NCI-H748 treated with DMSO at 0.1 percent for 48 hours (cell line): ENCODE measurements at places on chromosomes 12 and 14.

DNA sequence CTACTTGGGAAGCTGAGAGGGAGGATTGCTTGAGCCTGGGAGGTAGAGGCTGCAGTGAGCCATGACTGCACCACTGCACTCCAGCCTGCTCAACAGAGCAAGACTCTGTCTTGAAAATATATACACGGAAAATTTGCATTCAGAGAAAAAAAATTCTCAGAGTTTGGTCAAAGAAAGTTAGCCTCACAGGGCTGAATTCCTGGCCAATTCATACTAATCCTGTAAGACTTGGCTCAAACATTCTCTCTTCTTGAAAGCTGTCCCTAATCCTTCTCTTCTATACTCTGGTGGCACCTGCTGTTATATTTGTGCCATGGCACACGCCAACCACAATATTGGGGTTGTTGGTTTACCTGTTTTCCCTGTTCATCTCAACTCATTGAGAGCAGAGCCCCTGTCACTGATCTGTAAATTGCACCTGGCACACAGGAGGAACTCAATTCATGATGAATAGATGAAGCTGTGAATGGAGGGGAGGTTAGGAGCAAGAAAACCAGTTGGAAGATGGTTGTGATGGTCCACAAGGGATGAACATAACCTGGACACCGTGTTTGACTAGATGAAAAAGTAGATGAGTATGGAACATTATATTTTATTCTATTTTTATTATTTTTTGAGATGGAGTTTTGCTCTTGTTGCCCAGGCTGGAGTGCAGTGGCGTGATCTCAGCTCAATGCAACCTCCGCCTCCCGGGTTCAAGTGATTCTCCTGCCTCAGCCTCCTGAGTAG is 36.8 kb upstream of the SPTSSA start:
- DNase-seq: peak; percentile 67

- no peak for DNase-seq
Measured at GRCh38 chr12:51118706-51119105, 35.3 kb upstream of the CSRNP2 start.

DNA sequence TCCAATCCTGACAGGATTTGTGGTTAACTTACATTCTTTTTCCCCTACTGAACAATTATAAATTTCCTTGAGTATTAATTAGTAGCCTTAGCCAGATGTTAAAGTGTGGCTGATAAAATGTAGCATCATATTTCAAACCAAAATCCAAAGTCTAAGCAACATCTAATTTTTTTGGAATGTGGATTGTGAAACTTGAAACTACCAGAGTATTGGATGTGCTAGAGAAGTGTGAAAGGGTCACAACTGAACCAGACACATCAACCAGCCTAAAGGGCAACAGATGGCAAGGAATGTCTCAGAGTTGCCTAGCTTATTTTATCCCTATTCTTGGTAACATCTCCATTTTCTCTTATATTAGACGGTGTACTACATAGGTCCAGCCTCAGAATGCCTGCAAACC is 153.1 kb upstream of the DCN start:
- no peak for DNase-seq

GRCh38 chr12:124442772-124443445 is 124.5 kb downstream of the NCOR2 start:
- DNase-seq: no peak

DNA sequence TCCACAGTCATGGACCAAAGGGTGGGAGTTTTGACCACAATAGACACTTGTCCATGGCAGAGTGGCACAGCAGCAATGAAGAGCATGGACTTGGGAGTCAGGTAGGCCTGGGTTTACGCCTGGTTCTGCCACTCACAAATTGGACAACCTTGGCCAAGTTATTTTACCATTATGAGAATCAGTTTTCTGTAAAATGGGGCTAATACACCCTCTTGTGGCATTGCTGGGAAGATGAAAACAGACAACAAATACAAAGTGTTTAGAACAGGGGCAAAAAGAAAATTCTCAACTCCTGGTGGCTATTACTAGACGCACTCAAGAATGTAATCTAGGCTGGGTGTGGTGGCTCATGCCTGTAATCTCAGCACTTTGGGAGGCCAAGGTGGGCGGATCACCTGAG is 2.6 kb downstream of the C12orf43 start:
- no peak for DNase-seq

GRCh38 chr14:74945261-74945851 is 10.0 kb downstream of the PGF start:
- no peak for DNase-seq

- no peak for DNase-seq
Measured at GRCh38 chr12:11653215-11653753, 3.8 kb downstream of the ETV6 start.

DNA sequence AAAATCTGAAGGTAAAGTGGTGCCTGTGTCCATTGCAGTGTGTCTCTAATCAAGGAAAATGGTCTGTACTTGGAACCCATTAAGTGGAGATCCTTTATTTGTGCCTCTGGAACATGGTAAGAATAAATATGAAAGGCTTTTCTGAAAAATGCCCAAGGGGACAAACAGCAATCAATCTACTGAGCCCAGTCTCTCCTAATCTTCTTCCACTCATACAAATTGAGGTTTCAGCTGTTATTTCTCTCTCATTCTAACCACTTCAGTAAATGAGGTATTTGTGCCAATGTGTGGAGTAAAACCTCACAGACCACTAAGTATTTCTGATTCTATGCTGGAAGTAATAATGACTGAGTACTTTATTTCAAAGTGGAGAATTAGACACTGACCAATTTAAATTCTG is 82.3 kb upstream of the ST8SIA1 start:
- DNase-seq: no peak

DNA sequence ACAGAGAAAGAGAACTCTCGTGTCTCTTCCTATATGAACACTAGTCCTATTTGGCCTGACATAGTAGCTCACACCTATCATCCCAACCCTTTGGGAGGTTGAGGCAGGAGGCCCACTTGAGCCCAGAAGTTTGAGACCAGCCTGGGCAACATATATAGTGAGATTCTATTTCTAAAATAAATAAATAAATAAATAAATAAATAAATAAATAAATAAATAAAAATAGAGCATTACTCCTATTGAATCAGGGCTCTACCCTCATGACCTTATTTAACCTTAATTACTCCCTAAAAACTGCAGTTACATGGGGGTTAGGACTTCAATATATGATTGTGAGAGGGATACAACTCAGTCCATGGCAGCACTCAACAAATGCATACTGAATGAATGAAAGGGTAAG is 61.2 kb upstream of the GSC start:
- DNase-seq: no peak

DNA sequence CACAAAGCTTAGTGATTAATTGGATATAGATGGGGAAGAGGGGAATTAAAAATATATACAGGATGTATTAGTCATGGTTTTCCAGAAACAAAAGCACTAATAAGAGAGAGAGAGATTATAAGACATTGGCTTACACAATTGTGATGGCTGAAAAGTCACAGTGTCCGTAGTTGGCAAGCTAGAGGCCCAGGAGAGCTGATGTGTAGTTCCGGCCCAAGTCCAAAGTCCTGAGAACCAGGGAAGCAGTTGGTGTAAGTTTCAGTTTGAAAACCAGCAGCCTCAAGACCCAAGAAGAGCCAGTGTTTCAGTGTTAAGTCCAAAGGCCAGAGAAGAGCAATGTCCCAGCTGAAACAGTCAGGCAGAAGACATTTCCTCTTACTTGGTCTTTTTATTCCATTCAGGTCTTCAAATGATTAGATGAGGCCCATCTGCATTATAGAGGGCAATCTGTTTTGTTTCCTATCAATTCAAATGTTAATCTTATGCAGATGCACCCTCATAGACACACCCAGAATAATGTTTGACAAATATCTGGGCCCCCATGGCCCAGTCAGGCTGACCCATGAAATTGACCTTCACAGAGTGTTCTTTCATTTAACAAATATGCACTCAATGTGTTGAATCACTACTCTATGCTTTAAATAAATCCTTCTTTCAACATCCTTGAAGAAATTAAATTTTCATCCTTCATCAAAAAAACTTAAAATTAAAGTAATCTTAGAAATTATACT is 67.2 kb upstream of the DIO2 start:
- no peak for DNase-seq

DNA sequence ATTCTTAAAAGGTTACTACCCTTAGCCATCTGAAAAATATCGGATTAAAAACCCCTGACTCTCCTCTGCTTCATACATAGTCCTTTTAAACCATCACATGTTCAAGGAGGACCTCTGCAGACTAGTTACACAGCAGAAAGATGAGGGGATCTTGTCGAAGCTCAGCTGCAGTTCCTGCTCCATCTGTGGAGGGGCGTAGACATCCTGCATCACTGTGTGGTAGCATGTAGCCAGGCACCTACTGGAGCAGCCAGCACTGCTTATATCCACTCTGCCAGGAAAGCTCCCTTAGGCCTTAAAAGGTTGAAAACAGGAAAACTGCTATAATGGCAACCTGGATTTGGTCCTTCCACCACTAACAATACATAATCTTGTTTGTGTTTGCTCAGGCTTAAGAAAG is 57.6 kb upstream of the STRN3 start:
- DNase-seq: no peak

DNA sequence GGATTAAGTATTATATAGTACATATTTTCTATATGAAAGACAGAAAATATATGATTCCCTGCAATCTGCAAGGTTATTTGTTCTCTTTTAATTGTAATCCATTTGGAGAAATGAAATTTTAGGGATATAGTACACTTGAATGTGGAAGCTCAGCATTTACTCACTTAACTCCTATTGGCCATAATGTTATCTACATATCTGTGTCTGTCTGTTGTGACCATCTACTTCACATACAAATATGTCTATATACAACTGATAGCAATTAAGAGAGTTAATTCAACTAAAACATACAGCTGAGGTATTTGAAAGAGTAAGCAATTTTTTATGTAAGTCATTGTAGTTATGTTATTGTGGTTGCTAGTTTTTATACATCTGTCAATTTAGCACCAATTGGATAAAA is 12.9 kb downstream of the FOXG1 start:
- no peak for DNase-seq

DNA sequence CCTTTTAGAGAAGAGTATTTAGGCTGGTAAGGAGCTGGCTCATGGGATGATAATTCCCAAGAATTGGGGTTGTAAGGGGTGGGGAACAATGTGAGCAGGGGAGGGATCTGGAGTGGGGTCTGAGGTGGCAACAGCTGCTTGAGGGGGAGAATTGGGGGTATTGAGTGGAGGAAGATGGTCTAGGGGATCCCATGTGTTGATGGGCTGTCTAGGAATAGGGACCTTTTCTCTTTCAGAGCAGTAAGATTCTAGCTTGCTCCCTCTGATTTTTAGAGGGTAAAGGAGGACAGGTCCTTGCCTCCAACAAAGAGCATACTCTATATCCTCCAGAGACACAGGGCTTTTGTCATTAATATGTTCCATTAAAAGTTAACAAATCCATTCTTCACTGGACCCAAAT is 22.4 kb downstream of the CLEC2A start:
- no peak for DNase-seq

DNA sequence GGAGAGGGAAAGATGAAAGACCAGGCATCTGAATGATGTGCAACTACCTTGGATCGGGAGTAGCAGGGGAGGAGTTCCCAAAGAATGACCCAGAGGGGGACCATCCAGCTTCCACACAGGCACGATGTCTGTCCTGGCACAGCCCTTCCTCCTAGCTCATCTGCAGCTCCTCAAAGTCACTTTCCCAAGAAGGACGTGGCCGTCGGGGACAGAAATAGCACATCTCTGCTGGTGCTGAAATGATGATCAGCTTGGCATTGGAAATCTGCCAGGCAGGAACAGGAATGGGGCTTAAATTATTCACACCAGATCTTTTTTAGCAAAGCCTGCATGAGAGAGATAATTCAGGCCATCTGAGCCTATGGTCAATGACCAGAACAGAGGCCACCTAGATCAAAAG is 41.7 kb downstream of the TSPAN11 start:
- no peak for DNase-seq

- no peak for DNase-seq
Measured at GRCh38 chr14:30603402-30603801, 18.7 kb upstream of the SCFD1 start.

DNA sequence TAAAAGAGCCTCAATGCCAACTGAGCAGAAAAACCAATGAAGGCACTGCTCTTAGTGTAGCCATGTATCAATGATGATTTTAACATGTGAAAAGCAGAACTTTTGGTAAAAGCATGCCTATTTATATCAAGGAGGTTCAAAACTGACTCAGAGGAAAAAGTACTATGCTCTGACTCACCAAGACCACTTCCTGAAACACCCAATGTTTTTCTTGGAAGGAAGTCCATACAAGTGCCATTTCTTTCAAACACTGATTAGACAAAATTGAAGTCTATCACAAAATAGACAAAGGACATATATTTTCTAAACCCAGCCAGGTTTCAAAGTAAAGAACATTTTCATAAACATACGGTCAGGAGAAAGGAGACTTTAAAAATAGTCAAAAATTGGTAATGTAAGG is 88.6 kb downstream of the EPS8 start:
- DNase-seq: no peak

- DNase-seq: no peak
Measured at GRCh38 chr14:42001431-42001830, 394.8 kb downstream of the LRFN5 start.

GRCh38 chr12:105076098-105076497 is 8.2 kb downstream of the ALDH1L2 start:
- DNase-seq: no peak

GRCh38 chr14:68716698-68717097 is 76.2 kb downstream of the ZFP36L1 start:
- no peak for DNase-seq

- DNase-seq: no peak
Measured at GRCh38 chr12:102232036-102232435, 34.4 kb upstream of the PMCH start.
